ENCODE measurements at places on chromosomes 12 and 14.

GRCh38 chr12:45246236-45246635 is 30.3 kb downstream of the ANO6 start:
- no peak for DNase-seq

DNA sequence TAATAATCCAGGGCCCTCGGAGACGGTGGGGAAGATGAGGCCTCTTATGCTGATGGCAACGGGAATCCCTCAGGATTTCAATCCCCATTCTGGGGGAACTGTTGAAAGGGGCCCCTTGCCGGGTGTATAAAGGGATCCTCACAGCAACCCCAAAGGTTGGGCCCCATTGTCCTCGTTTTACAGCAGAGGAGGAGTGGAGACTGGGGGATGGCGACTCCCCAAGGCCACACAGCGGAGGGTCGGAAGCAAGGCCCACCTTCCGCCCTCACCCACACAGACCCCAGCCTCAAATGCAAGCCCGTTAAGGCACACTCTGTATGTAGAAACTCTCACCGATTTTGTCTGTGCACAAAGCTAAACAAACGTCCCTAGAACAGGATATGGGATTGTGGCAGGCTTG is 327.9 kb upstream of the DIO3 start:
- DNase-seq: no peak

DNA sequence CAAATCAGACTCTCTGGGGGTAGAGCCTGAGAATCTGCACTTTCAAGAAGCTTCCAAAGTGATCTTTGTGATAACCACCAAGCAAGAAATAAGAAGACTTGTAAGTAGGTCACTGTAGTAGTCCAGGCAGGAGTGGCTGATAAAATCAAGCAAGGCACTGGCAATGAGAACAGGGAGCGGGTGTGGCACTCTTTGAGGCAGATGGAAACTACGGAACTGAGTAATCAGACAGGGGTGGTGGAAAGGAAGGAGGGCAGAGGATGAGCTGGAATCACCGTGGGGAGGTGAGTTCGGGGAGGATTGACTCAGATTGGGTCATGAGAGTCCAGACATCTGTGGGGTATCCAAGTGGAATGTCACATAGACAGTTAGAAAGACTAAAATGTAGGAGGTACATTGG is 44.4 kb upstream of the PLXNC1 start:
- DNase-seq: no peak

GRCh38 chr12:132106921-132107320 is 37.2 kb downstream of the DDX51 start:
- no peak for DNase-seq

All from activated naive CD8-positive, alpha-beta T cell treated with anti-CD3 and anti-CD28 coated beads, Interleukin-2, amount 10 ng/mL, durations not matched to agents 7 days and 5 days (primary cell).